ENCODE measurements at places on chromosomes 2 and 18.

- no peak for DNase-seq
These were observed 8.3 kb downstream of the RNF149 start for GRCh38 chr2:101300164-101300563.

DNA sequence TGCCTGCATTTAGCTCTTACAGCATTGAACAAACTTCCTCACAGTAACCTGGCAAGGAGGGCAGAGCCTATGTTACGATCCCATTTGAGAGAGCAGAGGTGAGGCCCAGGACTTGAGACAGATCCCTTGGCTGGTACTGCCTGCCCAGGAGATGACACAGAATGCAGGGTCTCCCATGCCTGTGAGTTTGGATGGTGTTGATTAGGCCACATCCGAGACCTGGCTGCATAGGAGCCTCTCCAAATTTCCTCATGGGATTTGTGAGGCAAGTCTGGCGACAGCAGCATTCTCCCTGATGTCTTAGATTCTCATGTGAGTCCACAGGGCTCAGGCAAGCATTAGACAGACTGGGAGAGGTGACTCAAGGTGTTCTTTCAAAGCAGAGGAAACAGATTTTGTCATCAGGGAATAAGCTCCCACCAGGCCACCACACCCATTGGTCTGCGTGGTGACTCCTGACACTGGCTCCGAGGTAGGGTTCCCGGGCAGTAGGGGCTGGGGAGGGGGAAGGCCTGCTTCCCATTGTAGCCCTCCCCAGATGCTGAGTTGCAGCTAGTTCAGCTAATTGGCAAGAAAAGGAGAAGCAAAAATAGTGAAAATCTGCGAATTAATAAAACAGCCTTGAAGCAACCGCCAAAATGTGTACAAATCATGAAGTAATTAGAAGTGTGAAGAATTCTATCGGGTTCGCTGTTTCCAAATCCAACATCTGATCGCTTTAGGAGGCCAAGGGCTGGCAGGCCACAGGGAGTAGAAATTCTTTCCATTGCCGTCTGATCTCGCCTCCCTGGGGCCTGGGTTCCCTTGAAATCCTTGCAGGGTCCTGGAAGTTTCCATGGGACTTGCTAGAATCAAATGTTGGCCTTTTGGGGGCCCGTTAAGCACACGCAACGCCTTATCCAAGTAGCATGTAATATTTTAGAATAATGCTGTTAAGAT lies 68.0 kb downstream of the MAPK4 start:
- DNase-seq = no peak

GRCh38 chr2:240224676-240225075 lies 84.2 kb upstream of the OTOS start:
- DNase-seq = no peak

DNA sequence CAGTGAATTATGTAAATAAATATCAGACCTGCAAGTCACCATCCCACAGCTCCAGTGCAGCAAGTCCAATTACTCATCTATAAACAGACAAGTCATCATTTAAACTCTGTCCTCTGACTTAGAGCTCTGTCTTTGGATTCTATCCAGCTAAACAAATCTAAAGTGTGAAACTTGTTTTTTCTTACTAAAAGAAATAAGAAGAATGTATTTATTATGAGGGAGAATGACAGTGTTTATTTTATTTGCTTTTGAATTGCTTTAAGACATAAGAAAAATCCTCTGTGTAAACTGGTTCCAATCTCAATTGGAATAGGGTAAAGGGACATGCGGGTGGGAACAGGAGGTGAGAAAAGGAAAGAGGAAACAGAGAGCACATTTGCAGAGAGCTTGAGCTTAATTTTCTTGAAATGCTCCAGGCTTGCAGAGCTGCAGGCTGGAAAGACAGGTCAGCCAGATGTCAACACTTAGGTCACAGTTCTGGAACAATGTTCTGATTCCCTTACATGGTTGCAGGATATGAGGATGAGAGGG lies 355.8 kb downstream of the MEIS1 start:
- no peak for DNase-seq

- DNase-seq = no peak
These were observed 13.3 kb upstream of the MSH2 start for GRCh38 chr2:47389692-47390091.

DNA sequence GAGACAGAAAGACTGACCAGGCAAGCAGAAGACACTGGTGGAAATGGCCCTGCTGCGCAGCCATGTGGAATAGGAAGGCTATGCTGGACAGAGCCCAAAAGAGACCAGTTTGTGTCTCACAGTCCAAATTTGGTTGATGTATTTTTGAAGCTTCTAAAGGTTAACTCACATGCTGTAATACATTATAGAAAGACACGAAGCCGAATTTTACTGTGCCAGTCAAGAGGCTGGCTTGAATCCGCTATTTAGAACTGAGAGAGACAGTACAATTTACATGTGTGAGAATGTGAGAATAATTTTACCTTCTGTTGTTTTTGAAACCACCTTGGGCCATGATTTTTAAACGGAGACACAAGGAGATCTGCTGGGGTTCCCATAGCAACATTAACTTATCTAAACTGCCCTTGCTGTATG lies 113.6 kb downstream of the METTL8 start:
- peak; percentile 93 for DNase-seq

- DNase-seq = no peak
These were observed 2.6 kb upstream of the RNF149 start for GRCh38 chr2:101310834-101311695.

GRCh38 chr18:75500545-75500944 lies 73.0 kb upstream of the SMIM21 start:
- DNase-seq = no peak

- no peak for DNase-seq
These were observed 293.7 kb upstream of the HDAC4 start for GRCh38 chr2:239694487-239694886.

- no peak for DNase-seq
These were observed 46.8 kb downstream of the SMC6 start for GRCh38 chr2:17706845-17707244.

- DNase-seq = peak; percentile 91
These were observed 852 bp downstream of the POLI start for GRCh38 chr18:54269893-54270844.

DNA sequence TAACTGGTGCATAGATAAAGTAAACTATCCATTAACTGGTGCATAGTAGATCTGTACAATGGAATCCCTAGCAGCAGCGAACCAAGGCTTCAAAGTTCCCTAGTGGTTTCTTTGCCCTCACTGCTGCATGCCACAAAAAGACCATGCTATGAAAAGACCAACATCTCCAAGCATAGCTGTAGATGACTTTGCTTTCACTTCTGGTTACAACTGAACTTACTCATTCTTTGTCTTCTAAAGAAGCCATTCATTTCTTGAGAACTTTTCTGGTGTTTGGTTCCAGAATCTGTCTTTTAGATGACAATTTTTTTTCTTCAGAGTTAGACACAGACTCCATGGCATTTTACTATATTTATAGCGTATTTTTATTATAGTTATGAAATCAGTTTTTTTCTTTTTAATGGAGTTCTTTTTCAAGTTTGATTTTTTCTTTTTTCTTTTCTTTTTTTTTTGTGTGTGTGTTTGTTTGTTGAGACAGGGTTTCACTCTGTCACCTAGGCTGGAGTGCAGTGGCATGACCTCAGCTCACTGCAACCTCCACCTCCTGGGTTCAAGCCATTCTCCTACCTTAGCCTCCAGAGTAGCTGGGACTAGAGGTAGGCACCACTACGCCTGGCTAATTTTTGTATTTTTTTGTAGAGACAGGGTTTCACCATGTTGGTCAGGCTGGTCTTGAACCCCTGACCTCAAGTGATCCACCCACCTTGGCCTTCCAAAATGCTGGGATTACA lies 63.6 kb downstream of the SLC35F5 start:
- peak; percentile 85 for DNase-seq

DNA sequence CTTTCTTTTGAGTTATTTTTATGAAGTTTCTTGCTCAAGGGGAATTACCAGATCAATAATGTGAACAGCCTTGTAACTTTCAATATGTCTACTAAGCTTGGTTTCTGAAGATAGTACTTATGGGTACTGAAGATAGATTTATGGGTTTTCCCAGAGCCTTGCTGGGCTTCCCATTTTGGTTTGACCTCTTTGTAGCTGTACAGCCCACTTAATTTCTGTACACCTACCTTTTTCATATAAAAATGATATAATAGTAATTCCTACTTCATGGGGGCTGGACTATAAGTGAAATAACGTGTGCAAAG lies 22.2 kb downstream of the IL1R2 start:
- no peak for DNase-seq

- DNase-seq = no peak
These were observed 259.8 kb upstream of the HDAC4 start for GRCh38 chr2:239660390-239661230.

DNA sequence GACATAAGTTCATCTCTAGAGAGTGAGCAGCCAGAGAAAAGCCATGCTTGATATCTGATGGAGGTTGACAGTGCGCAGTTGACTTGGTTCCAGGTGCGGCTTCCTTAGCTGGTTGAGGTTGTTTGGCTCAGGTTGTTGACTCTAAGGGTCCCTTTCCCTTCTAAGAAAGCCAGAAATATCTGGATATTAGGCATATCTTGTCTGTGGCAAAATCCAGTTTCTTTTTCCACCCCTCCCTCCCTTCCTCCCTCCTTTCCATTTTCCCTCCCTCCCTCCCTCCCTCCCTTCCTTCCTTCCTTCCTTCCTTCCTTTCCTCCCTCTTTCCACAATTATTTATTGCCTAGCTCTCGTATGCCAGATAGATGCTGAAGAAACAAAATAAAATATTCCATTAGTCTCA lies 82.6 kb upstream of the TNP1 start:
- no peak for DNase-seq

- DNase-seq = no peak
These were observed 18.2 kb upstream of the RESP18 start for GRCh38 chr2:219350710-219351221.

- DNase-seq = no peak
These were observed 30.9 kb downstream of the FAP start for GRCh38 chr2:162212366-162212765.

- DNase-seq = no peak
These were observed 43.2 kb upstream of the GPR75 start for GRCh38 chr2:53903011-53903410.

- DNase-seq = no peak
These were observed 319.5 kb upstream of the NXPH2 start for GRCh38 chr2:139099721-139100120.

GRCh38 chr2:73293534-73294171 lies at the start of gene EGR4:
TSS of gene EGR4 (minus strand) at chr2:73293548. CDS start at chr2:73293317, 231 bp downstream.
- peak; percentile 92 for DNase-seq

GRCh38 chr2:214577769-214578168 lies 166.9 kb downstream of the VWC2L start:
- no peak for DNase-seq

GRCh38 chr2:10267036-10267435 lies 35.7 kb upstream of the HPCAL1 start:
- no peak for DNase-seq

DNA sequence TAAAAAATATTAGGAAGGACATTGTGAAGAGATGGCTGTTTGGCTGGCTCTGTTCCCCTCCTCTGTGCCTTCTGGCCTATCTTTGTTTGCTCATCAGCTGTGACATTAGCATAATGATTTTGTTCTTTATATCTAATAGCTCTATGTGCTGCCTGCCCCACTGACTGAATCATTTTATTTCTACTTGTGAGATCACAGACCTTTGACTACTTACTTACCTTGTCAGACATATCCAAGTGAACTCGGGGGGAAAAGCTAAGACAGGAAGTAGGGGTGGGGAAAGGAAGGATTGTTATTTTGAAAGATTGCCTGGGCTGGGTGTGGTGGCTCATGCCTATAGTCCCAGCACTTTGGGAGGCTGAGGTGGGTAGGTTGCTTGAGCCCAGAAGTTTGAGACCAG lies 104.2 kb downstream of the ASAP2 start:
- DNase-seq = no peak

- no peak for DNase-seq
These were observed 78.8 kb upstream of the DTNA start for GRCh38 chr18:34631093-34631966.

- DNase-seq = no peak
These were observed 90.6 kb upstream of the MBOAT2 start for GRCh38 chr2:9094117-9094516.

- no peak for DNase-seq
These were observed 13.7 kb downstream of the RUFY4 start for GRCh38 chr2:218082586-218083351.

DNA sequence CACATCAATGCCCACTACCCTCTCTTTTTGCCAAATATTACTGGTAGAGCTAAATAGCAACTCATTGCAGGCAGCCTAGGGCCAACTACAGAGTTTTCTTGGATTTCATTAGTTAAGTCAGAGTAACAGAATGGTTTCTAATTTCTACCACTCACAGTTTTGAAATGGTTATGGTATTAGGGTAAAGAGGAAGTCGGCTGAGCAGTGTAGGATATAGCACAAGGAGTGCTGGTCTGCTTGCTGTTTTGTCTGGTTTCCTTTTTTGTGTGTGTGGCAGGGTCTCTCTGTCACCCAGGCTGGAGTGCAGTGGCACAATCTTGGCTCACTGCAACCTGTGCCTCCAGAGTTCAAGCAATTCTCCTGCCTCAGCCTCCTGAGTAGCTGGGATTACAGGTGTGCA lies 289.2 kb upstream of the CCDC68 start:
- peak; percentile 48 for DNase-seq

GRCh38 chr18:76691800-76692199 lies 130.6 kb upstream of the ZNF236 start:
- DNase-seq = no peak

- no peak for DNase-seq
These were observed 471.5 kb downstream of the EPHA4 start for GRCh38 chr2:221100467-221101089.

- DNase-seq = no peak
These were observed 3.6 kb downstream of the CHN1 start for GRCh38 chr2:175001566-175001965.

GRCh38 chr2:68432696-68433658 lies 34.1 kb downstream of the FBXO48 start:
- DNase-seq = no peak

GRCh38 chr2:132549935-132550670 lies 119.9 kb downstream of the LYPD1 start:
- DNase-seq = no peak

- DNase-seq = no peak
These were observed 225.6 kb downstream of the HDAC4 start for GRCh38 chr2:239175181-239175580.

DNA sequence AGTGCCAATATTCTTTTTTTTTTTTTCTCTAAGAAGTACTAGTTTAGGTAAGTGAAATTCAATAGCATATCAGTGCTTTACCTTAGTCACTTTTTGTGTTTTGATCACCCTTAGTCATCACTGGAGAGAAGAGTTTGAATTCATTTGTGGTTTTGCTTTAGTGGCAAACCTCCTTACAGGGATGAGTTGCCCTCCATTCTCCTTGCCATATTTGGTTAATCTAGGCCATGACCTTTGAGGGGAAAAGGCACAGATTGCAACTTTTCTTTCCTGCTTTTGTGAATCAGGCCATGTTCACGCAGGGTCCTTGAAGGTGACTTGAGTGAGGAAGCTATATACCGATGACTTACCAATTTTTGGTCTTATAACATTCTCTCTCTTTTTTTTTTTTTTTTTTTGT lies 34.4 kb downstream of the PLEKHA3 start:
- DNase-seq = peak; percentile 48

Data from GM12865 (cell line).